Stimulated activated CD4-positive, alpha-beta T cell treated with anti-CD3 and anti-CD28 coated beads, Interleukin-15, amount 100 ng/mL, for 48 hours (primary cell): ENCODE measurements at places on chromosomes 1 and 21.

DNA sequence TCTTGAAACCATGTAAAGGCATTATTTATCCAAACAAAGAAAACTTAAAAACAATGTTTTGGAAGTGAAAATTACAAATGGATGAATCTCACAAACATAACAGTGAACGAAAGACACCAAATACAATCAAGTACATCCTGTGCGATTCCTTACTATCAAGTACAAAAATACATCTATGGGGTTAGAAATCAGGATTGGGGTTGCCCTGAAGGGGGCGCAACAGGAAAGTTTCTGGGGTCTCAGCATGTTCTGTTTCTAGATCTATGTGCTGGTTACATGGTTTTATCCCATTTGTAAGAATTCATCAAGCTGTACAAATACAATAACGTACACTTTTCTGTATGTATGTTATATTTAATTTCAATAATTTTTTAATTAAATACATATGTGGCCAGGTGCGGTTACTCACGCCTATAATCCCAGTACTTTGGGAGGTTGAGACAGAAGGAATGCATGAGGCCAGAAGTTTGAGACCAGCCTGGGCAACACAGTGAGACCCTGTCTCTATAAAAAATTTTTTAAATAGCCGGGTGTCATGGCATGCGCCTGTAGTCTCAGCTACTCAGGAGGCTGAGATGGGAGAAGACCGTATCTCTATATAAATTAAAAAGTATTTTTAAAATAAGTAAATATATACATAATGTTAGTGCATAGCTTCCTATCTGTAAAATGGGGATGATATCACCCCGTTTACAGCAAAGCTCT lies 121.5 kb upstream of the SOD1 start:
- DNase-seq = no peak

DNA sequence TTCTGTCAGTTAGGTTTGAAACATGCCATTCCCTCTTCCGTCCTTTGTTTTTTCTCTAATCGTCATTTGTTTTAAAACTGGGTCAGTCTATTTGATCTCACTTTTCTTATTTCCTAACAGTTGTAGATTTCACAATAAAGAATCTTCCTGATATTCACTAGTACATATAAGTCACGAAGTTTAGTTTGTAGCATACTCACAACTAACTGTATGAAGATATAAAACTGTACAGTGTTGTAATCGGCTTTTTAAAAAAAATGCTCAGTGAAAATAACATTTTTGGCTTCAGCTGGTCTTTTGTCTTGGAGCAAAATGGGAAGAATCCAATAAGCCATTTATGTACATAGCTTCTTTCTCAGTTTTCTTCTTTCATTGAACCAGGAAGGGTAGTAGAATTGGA lies 78.3 kb downstream of the NCAM2 start:
- no peak for DNase-seq

DNA sequence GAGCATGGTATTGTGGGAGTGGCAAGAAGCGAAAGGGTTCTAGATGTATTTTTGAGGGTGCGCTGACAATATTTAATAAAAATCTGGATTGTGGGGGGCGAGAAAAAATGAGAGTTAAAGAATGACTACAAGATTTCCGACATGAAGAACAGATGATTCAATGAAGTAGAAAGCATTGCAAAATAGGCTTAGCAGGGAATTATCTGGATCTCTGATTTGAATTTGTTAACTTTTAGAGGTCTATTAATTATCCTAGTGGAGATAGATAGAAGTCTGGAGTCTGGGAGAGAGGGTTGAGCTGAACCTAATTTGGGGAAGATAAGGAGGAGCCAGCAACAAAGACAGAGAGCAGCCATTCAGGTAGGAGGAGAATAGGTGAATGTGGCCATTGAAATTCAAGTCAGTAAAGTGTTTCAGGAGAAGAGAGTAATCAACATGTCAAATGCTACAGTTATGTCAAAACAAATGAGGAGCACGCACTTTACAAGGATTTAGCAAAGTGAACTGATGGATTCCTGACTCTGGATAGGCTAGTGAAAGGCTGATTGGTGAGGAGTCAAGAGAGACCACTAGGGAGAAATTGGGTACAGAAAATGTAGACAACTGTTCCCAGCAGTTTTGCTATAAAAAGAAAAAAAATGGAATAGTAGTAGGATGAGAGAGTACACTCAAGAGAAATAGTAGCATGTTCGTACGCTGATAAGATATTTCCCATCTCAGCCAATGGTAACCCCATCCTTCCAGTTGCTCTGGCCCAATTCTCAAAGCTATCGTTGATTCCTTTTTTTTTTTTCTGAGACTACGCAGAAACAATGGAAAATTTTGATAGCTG lies 393.2 kb upstream of the CXADR start:
- DNase-seq = no peak

DNA sequence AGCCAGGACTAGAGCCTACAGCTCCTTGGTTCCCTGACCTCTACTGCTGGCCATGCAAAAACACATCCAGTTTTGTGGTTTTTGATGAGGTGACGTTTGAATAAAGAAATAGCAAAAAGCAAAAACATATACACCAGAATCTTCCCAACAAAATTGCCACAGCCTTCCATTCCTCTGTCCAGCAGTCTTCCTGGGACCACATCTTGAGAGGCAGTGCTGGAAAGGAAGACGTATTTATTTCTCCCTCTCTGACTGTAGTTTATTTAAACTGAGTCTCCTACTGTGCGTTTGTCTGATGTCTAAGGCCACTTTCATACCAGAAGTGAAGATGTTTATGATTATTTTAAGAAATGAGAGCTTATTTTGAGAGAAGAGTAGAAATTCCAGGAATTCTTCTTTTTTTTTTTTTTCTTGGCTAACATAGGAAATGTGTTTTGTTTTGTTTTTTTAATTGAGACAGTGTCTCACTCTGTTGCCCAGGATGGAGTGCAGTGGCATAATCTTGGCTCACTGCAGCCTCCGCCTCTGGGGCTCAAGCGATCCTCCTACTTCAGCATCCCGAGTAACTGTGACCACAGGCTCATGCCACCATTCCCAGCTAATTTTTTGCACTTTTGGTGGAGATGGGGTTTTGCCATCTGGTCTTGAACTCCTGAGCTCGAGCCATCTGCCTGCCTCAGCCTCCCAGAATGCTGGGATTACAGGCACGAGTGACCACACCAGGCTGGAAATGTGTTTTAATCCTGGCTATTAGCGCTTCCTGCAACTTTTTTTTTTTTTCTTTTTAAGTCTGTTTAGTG lies 118.5 kb downstream of the ITSN1 start:
- no peak for DNase-seq

- DNase-seq = no peak
Measured at GRCh38 chr1:27886353-27886679, 14.0 kb downstream of the THEMIS2 start.

DNA sequence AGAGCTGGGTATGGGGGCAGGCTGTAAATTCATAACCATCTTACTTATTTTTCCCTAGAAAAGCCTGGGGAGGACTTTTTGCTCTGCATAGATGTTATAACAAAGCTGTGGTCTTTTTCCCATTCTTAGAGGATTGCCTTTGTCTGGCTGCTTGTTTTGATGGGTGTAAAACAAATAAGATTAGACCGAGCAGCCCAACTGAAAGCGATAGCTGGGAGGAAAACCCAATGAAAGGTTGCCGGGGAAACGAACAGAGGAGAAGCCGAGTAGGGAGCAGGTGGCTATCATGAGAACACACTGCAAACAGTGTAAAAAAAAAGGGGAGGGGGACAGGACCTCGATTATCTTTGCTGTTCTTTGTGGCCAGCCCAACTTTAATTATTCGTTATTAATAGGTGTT lies 1.9 kb downstream of the ELAVL4 start:
- DNase-seq = no peak

DNA sequence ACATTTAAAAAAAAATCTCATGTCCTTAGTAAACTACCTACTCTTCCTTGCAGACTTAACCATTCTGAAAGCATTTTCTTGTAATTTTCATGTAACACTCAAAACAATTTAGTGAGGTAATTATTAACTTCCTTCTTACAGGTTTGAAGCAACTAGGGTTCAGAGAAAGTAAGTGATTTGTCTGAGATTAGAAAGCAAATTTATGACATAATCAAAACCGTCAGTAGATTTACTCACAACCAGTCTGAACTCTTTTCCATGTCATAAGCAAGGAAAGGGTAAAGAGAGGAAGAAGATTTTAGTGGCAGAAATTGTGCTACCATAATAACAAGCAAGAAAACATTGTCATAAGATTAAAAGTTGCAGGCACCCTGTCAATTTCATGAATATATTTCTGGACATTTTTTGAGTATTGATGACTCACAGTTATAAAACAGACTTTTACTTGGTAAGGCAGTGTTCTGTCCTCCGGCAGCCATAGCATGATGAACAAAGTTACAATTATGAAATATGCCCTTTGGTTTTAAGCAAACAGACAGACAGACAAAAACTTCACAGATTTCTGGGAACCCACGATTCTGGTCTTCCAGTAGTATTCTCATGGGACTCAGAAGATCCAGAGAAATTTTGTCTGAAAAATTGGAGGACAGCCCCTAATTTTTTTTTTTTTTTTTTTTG lies 707.2 kb downstream of the RWDD3 start:
- DNase-seq = no peak

- DNase-seq = no peak
Measured at GRCh38 chr1:59446257-59446901, 149.5 kb downstream of the FGGY start.
